ENCODE measurements at places on chromosomes 6 and 20.
A peak's percentile ranks its signal among the peaks of the same experiment; 100 is the strongest.

- DNase-seq = no peak
These were observed 104.2 kb upstream of the THEMIS start for GRCh38 chr6:128005009-128005408.

DNA sequence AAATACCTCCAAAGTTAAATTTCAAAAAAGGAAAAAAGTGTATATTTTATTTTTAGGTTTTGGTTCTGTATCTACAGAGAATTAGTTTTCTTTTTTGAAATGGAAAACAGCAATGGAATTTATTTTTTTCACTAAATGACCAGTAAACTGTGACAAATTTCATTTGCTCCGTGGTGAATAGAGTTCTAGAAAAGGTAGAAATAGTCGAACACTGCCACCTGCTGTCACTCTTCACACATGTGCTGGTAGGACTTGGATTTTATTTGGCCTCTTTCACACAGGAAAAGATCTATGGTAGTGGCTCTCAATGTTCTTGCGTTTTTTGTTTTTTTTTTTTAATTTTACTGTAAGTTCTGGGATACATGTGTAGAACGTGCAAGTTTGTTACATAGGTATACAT, 312.5 kb downstream of the EYA4 start:
- peak; percentile 26 for DNase-seq

DNA sequence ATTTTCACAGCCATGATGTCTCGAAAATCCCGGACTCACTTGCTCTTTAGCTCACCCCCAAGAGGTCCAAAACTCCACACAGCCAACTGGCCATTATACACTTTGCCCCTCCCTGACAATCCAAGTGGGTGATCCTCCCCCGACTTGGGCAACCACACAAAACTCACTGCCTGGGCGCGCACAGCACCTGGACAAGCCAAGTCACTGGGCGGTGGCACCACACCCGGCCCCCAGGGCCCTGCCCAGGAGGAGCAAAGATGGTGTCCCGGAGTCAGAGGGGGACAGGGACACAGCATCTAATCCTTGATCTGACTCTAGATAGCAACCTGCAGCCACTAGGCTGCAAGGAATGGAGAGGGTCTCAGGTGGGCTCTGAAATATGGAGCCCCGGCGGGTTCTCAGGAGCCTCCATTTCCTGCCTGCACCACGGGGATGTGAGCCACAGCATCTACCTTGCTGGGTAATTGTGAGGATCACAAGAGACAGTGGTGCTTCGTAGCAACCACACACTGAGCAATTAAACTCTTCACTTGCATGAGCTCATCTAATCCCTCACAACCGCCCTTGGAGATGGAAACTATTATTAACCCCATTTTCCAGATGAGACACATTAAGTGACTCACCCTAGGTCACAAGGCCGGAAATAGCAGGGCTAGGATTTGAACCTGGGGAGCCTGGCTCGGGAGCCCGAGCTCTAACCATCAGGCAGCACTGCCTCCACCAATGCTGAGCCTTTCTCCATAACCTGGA, 66.6 kb downstream of the BMP7 start:
- DNase-seq = no peak

GRCh38 chr6:37607944-37608343, 89.7 kb downstream of the MDGA1 start:
- DNase-seq = no peak

DNA sequence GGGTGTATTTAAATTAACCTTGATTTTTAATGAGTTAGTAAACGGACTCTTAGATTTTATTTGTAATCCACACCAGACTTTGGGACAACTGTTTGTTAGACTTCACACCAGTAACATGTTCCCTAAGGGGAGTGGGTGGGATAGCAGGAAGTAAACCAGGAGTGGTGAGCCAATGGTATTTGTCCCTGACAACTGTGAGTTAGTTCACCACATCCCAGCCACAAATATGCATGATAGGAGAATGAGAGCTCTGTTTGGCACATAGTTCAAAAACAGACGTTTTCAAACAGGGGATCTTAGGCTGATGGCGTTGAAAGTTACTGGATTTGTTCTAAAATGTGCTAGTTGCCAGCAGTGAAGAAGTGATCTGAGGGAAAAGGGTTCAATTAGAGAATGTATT, 18.7 kb upstream of the COL10A1 start:
- no peak for DNase-seq
